Pancreas (tissue), 10 donors: ENCODE measurements at places on chromosomes 4 and X.

DNA sequence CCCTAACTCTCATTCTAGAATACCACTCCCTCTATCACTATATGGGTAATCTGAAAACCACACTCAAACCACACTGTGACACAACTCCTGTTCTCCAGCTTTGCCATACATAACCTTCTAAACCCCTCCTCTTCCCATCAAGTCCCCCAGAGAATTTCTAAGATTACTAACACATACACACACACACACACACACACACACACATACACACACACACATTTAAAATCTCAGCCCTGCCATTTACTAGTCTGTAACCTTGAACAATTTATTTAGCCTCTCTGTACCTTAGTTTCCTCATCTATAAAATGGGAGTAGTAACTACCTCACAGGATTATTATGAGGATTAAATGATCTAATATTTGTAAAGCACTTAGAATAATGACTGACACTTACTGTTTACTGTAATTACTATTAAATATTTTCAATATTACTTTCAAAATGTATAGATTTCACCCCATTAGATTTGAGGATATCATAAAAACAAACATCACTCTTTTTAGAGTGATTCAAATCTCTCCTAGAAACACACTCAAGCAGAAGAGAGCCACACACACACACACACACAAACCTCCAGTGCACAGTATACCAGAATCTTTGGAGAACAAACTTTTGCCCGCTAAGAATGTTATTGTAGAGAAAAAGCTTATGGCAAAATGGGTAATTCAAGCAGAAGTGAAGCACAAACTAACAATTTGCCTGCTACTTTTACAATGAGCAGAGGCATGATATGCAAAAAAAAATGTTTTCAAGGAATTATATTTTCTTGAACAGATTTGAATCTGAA is 3.8 kb downstream of the ANKRD50 start:
- DNase-seq: no peak

GRCh38 chr4:156888762-156889161 is 82.8 kb downstream of the PDGFC start:
- no peak for DNase-seq

GRCh38 chr4:135385830-135386581 is 1184.4 kb upstream of the PABPC4L start:
- DNase-seq: no peak

DNA sequence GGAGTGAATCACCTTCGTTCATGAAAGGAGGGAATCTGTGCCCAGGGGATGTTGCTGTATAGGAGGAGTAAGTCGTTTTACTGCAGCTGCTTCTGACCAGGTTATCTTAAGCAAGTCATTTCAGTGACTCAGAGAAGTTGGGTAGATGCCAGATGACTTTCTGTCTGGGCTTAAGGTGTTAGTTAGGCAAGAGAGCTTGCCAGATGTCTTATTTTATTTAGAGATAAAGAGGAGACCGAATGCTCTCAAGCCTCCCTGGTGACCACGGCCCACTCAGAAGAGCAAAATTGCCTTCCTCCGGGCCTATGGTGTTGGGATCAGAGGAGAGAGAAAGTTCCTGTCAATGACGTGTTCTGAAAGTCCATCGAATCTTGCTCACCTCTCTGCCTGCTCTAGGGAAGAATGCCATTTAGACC is 16.3 kb upstream of the ZNF827 start:
- DNase-seq: no peak

DNA sequence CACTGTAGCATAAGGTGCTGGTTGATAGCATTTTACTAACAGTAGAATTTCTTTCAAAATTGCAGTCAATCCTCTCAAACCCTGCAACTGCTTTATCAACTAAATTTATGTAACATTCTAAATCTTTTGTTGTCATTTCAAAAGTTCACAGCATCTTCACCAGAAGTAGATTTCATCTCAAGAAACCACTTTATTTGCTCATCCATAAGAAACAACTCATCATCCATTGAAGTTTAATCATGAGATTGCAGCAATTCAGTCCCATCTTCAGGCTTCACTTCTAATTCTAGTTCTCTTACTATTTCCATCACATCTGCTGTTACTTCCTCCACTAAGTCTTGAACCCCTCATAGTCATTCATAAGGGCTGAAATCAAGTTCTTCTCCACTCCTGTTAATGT is 21.7 kb downstream of the LAMTOR3 start:
- no peak for DNase-seq

DNA sequence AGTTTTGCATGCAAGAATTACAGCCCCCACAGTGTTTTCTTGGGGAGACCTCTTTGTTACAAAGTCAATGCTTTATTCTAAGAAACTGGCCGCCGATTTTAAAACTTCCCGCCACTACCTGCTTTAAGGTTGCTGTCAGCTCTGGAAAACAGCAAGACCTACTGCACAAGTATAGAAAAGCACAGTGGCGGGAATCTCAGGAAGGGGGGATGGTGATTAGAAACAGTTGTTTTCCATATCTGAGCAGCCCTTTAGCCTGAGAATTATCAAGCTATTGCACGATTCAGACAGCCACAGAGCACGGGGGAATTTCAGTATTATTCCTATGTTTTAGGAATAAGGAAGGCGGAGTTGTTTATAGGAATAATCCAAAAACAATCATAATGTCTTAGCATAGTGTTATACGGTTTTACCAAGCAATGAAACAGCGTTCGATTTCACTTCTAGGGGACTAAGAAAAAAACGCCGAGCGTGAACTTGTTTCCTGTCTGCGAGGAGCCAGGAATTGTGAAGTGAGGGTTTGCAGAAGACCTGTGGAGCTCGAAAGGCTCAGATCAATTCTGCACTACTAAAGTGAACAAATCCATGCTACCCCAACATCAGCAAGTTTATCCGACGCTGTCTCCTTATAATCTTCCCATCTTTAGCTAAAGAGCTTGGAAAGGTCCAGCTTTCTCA is 81.3 kb downstream of the HMGN5 start:
- no peak for DNase-seq

DNA sequence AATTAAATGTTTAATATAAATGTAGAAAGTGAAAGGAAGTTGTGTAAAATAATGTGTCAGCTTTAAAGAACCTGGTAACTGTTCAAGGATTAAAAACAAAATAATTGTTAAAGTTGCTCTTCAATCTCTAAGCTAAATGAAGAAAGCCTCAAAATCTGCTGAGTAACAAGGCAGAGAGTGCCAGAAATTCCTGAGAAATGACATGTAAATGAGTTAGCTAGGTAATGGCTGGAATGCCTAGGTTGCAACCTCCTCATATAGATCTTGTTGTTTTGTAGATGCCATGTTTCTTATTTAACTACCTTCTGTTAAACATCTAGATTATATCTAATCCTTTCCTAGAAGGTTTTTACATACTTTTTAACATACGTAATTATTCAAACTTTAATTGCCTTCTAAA is 763.6 kb upstream of the AGA start:
- DNase-seq: no peak

GRCh38 chr4:184318852-184319251 is 101.2 kb upstream of the ENPP6 start:
- DNase-seq: no peak

- DNase-seq: no peak
These were observed 39.0 kb downstream of the FBXO8 start for GRCh38 chr4:174244441-174244840.

DNA sequence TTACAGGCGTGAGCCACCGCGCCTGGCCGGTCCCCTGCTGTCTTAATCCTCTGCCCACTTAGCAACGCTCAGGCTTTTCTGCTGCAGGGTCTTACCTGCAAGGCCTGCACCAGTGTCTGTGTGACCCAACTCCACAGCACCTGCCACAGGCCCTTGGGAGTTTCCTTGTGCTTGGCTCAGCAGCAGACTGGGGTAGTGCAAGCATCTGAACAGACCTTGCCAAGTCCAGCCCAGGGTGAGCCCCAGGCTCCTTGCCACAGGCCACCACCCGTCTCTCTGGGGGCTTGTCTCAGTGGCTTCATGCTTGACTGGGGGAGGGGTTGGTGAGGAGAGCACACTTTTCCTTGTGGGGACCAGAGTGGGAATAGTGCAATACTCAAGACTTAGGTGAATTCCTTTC is 87.0 kb downstream of the FAM193A start:
- DNase-seq: no peak

DNA sequence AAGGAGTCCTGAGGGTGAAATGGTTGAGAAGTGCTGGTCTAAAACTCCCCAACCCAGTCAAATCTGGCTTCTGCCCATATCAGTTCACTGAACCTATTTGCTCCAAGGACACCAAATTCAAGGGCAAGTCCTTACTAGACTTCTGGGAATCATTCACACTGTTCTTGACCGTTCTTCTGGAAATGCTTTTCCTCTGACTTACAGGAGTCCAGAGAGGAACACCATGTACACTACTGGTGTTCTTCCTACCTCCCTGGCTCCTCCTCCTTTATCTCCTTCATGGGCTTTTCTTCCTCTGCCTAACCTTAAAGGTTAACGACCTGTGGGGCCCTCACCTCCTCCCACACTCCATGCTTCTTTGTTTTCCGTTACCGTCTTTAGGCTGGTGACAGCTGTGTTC is 281.3 kb downstream of the FRMPD4 start:
- DNase-seq: no peak

DNA sequence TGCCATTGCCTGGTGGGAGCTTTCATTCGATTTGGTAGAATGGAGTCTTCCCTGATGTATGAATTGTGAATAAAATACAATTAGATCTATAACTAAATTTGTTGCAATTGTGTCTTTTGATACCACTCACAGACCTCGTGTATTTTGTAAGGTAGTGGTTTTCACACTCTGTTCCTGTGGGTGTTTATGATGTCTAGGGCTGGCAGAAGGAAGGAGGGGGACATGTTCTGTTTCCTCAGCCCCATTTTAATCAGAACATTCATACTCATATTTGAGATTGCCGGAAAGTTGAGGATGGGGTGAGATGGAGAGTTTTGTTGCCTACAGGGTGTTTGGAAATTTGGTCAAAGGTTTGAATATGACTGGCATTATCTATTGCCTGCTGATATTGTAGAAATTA is 42.9 kb downstream of the PTTG2 start:
- no peak for DNase-seq

DNA sequence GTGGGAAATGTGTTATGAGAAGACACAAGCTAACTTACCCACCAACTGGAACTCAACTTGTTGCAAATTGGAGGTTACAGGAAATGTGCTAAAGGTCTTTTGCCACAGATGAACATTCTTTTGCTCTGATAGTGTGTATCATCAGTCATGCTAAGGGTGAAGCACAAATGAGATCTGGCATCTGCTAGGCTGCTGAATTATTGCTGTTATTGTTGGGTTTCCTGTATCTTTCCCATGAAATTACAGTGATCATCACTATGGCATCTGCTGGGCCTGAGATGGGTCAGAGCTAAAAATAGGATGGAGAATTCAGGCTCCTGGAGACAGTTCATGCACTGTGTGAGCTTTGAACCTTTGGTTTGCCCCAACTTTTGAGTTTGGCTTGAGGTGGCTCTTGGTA is 124.5 kb downstream of the NPNT start:
- DNase-seq: no peak

DNA sequence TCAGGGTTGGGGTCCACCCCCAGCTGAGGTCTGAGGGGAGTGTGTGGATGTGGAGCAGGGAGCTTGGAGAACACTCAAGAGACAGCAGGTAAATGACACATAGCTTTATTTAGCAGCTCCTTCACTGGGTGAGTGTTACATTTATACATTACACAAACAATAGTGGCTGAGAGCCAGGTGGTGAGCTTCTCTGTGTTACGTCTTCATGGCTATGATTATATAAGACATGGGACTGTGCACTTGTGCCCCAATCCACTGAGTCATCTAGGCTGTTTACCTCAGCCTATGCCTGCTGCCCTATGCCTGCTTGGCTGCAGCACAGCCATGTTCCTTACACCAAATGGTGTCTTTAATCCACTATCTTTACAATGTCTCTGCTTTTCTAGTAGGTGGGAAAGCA is 459.6 kb downstream of the AFF2 start:
- DNase-seq: no peak

DNA sequence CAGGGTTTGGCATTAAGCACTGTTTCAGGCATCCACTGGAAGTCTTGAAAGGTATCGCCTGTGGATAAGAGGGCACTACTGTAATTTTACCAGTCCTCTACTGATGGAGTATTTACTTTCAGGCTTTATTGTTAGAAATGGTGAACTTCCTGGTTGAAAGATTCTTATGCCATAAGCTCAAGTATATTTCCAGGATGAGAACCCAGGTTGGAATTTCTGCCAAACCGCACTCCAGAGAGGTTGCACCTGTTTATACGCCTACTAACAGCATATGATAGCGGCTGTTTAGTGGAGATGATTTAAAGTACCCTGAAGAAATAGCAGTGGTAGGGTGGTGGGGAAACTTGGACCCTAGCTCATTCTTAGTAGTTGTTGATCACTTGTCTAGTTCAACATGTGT is 9.9 kb downstream of the FNIP2 start:
- DNase-seq: no peak
